ENCODE measurements at places on chromosomes 3 and 15.

- no peak for DNase-seq
Observed at GRCh38 chr3:18870074-18870640, 278.2 kb upstream of the KCNH8 start.

DNA sequence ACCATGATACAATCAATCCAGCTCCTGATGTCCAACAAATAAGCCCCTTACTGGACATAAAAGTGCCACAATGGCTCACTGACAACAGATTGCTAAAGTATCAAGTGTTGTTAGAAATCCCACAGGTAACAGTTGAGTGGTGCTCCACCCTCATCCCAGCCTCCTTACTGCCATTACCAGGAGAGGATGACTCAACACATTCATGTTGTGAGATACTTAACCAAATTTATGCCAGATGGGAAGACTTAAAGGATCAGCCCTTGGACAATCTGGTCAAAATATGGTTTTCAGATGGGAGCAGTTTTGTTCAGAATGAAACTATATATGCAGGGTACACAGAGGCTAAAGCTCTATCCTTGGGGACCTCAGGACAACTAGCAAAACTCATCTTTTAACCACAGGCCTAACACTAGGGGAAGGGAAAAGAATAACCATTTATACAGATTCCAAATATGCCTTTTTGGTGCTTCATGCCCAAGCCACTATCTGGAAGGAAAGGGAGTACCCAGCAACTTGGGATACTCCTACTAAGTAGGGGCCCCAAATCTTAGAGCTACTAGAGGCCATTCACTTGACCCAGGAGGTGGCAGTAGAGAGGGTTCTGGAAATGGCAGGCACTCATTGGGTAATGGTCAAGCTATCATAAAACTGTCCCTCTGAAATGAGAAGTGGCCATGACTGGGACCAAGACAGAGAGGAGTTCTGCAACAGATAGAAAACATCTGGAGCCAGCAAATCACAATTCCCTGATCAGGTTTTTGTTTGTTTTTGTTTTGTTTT lies 6.9 kb upstream of the ZNF662 start:
- DNase-seq, result no peak

DNA sequence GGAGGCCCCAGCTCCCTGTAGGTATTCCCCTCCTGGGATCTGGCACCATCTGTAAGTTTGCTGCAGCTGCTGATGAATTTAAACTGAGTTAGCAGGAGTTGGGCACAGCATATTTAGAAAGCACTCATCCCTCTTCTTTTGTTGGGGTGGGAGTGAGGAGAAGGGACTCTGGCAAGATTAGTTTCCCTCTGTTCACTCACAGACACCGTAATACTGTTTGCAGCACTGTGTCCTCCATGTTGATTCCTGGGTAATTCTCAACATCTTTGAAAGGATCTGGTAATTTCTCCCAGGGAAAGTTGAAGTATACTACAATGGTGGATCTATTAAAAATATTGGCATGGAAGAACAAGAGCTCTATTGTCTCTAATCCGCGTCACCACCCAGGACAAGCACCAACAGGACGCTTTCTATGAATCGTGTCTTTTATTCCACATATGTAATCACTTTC lies 173.3 kb downstream of the RBMS3 start:
- DNase-seq, result no peak

GRCh38 chr3:150545419-150546225 lies 674 bp downstream of the SERP1 start:
- peak; percentile 34 for DNase-seq

GRCh38 chr3:196344663-196345062 lies 6.5 kb upstream of the TM4SF19 start:
- no peak for DNase-seq

GRCh38 chr3:52237657-52238172 lies 1.2 kb downstream of the TWF2 start:
- DNase-seq, result no peak

GRCh38 chr15:33639051-33639450 lies 328.3 kb downstream of the RYR3 start:
- DNase-seq, result no peak

DNA sequence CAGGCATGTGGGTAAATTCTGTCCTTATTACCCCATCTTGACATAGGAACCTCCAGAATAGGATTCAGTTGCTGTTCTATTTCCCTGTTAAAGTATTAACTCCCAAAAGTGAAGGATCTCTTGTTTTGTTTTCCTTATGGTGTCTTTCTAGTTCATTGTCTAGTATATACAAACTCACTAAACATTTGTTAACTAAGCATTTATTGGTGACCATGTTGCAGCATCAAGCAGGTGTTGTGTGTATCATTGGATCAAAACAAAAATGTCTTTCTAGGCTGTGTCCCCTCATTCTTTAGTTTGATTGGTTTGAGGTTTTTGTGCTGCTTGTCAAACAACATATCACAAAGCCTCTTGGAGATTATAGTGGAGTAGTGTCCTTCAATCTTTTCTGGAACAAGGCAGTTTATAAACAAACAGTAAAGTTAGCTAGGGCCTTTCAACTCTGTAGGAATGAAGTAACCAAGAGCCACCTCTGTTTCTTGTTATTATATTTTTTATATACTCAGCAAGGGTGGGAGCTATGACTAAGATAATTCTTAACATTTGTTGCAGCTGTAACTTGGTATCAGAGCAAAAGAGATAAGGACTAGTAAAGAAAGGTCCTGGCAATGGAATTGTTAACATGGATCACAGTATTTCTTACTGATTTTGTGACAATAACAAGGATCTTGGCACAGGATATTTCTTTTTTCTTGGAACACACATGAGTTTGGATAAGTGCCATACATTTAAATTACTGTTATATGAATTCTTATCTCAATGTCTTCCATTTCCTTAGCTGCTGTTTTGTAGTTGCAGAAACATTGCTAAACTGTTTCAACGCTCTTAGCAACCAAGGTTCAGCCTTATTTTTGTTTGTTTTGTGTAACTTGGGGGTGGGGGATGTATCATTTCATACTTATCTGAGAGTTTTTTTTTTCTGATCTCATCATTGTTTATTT lies 49.3 kb downstream of the TMOD3 start:
- DNase-seq, result no peak

DNA sequence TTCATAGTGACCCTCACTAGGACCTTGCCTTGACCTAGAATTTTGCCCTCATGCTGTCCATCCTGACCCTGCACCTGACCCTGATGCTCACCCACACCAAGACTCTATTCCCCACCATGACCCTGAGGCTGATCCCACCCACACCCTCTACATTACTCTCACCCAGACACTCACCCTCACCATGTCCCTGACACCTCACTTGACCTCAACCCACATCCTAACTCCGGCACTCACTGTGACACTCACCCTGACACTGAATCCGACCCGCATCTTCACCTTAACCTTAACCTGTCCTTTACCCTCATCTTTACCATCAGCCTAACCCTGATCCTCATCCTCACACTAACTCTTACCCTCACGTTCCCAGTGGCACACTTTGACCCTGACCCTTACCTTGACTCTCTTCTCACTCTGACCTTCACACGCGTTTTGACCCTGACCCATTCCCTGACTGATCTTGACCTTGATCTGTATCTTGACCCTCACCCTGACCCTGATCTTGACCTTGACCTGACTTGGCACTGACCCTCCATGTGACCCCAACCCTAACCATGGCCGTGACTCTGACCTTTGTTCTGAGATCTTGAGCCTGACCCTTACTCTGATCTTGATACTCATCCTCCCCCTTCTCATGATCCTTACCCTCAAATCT lies 22.2 kb upstream of the SLC25A26 start:
- no peak for DNase-seq

GRCh38 chr15:85615930-85616329 lies 178.8 kb downstream of the KLHL25 start:
- DNase-seq, result peak; percentile 49

DNA sequence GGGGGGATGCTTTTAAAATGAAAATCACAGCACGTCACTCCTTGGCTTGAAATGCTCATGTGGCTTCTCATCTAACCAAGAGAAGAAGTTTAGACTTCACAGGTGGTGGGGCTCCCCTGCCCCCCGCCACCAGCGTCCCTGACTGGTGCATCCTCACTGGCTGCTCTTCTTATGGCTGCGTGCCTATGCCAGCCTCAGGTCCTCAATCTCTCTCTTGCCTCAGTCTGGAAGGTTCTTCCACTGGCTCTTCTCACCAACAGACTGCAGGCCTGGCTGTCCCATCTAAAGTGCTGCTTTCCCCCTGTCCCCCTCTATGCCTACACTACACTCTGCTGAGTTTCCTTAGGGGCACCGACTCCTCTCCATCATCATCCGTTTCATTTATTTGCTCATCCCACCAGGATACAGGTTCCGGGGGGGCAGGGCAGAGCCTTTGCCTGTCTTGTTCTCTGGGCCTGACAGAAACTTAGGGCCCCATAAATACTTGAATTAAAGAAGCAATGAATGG lies 20.6 kb downstream of the ABTB1 start:
- DNase-seq, result no peak

- DNase-seq, result no peak
Observed at GRCh38 chr3:62923066-62923465, 47.9 kb upstream of the CADPS start.

DNA sequence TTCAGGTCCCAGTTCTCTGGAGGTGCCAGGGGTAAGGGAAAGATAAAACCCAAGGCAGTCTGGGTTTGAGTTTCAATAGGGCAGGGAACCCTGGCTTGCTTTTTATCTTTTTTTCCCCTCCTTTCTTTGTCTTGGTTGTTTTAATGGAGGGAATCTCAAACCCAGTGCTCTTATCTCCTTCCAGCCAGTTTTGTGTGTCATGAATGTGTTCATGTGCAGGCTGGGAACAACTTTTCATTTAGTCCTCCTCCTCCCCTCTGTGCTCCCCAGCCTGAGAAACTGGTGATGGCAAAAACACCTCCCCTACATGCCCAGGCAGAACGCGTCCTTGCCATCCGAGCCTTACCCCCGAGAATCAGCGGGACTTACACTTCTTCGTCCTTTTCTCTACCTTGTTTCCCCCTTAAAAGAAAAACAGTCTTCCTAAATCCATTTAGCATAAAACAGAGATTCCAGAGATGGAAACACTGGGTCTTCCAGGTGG lies 10.9 kb downstream of the SEMA3G start:
- DNase-seq, result no peak

DNA sequence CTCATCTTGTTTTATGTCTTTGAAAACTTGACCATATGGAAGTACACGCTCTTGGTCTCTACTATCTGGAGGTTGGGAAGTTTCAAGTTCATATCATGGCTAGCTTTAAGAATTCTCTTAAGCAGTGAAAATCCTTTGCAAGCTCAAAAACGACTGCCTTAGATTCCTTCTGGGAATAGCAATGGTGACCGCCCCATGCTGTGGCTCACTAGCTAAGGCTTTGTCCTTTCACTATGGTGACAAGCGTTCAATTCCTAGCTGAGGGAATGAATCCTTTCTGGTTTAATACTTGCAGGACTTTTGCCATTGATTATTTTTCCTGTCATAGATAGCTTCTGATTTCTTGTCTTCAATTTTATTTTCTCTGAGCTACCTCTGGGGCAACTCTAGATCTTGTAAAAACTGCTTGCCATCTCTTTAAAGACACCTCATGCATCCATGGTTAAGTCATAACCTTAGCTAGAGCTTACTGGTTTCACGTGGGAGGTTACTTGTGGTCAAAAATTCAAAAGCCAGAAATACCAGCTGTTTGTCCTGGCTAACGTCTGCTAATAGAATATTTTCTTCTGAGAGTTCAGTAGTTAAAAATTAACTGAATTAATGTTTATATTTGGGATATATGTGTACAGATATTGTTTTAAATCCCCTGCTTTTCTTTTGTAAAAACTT lies 673.4 kb upstream of the CBLB start:
- no peak for DNase-seq

DNA sequence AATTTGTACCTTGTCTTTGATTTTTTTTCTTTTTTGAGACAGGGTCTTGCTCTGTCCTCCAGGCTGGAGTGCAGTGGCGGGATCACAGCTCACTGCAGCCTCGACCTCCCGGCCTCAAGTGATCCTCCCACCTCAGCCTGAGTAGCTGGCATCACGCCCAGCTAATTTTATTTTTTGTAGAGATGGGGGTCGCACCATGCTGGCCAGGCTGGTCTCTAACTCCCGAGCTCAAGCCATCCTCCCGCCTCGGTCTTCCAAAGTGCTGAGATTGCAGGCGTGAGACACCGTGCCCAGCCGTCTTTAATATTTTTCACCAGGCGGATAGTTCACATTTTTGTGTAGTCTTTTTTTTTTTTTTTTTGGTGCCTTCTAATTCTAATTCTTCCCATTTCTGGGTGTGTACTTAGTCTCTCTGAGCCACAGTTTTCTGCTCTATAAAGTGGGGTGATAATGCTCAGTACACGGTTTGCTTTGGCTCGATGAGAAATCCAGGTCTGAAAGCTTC lies 528 bp upstream of the TATDN2 start:
- no peak for DNase-seq

Data from HEK293T (cell line).